ENCODE measurements at places on chromosomes 4 and X. TPM values are rescaled to one million over a fixed set of nuclear protein-coding genes. Genes with fewer than 3 reads are reported as not detected.

The GABRA4 gene
- not detected for total RNA-seq

The ATP2B3 gene
- total RNA-seq: not detected

The GAGE12H gene
- total RNA-seq: not detected

The TRIML1 gene
- total RNA-seq: not detected

The PUDP gene
- 44.4 TPM for total RNA-seq

The PPP2R2C gene
- total RNA-seq: under 0.01 TPM

The MAGEB1 gene
- not detected for total RNA-seq

The PFKFB1 gene
- 0.07 TPM for total RNA-seq

The ZMYM3 gene
- total RNA-seq: 17.6 TPM

The GLRA3 gene
- total RNA-seq: not detected

The PABPC1L2A gene
- not detected for total RNA-seq

The DOCK11 gene
- 1.7 TPM for total RNA-seq

The SCML1 gene
- 16.4 TPM for total RNA-seq

The SPOCK3 gene
- total RNA-seq: 0.43 TPM

The CXXC4 gene
- 0.36 TPM for total RNA-seq

The STEEP1 gene
- total RNA-seq: 39.2 TPM
